ENCODE measurements at places on chromosomes 16 and 17.
A peak's percentile ranks its signal among the peaks of the same experiment; 100 is the strongest.

DNA sequence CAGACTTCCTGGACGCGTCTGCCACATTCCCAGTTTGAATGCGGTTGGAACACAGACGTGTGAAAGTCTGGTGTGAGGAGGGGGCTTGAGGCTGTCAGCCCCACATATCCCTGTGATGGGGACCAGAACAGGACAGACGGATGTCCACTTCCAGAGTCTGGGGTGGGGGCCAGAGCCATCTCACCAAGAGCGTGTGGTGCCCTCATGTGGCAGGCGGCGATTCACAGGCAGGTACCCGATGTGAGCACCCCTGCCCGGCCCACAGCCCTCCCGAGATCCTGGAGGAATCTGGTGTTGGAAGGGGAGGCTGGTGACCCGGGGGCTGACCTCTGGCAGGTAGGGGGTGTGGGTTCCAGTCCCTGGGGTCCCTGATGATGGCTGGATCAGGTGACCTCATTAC, 51.5 kb downstream of the ENGASE start:
- peak; percentile 24 for DNase-seq

- peak; percentile 79 for DNase-seq
These were observed 46.3 kb downstream of the SNX11 start for GRCh38 chr17:48153691-48154358.

DNA sequence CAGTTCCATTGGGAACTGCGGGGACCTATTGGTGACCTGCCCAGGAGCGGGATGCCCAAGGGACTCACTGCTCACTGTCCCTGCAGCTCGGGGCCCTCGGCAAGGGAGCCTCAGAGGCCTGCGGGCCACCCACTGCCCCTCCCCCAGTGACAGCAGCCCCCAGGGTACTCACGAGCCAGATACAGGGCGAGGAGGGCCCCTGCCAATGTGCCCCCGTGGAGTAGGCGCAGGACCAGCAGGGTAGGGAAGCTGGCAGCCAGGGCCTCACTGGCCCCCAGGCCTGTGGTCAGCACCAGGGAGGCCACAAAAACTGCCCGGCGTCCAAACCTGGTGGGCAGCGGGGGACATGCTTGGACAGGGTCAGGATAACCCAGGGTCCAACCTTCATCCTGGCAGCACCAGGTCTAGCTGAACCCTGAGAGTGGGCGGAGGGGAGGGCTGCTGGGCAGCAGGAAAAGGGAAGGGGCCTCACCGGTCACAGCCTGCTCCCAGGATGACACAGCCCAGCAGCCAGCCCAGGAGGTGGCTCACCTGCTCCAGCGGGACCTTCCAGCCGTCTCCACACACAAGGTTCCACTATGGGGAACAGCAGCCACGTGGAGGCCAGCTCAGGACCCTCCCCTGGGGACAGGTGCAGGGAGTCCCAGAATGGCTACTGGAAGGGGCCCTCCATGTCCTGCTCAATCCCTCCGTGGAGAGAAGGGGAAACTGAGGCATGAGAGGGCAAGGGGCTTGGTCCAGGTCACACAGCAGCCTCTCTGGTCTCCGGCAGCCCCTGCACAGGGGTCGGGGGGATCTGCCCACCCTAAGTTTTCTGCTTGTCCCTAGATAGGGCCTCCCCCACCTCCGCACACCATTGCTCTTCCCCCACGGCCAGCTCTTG, 855 bp downstream of the SLC22A31 start:
- DNase-seq = no peak

DNA sequence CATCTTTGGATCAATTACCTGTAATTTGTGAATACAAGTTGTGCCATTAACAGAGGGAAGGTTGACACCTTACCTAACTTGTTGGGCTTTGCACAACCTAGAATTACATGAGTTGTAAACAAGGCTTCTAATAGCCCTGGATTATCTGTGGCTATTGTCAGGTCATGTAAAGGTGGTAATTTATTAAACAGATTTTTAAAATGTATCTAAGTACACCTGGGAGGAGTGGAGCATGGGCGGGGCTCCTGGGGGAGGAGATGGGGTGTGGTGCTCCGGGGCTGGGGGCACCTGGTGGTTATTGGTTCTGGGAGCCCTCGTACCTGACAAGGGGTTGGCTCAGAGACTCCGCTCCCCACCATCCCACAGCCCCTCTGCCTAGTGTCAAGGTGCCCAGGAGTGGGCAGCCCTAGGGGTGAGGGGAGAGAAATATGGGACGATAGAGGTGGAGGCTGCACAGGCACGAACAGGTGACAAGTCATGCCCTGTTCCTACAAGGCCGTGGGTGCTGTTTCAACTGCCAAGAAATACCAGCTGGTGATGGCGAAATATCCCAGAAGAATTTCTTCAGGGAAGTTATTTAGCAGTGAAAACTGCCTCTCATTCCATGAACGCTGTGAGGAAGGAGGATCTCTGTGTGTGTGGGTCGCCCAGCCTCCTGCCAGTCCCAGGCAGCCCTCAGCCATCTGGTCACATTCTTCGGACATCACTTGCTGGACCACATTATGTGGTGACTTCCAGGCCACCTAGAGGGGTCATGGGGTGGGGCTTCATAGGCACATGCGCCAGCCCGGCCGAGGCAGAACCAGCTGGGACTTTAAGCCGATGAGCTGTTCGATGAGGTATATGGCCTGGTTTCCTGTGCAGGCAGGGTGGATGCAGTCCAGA, 55.5 kb upstream of the IRX3 start:
- no peak for DNase-seq

DNA sequence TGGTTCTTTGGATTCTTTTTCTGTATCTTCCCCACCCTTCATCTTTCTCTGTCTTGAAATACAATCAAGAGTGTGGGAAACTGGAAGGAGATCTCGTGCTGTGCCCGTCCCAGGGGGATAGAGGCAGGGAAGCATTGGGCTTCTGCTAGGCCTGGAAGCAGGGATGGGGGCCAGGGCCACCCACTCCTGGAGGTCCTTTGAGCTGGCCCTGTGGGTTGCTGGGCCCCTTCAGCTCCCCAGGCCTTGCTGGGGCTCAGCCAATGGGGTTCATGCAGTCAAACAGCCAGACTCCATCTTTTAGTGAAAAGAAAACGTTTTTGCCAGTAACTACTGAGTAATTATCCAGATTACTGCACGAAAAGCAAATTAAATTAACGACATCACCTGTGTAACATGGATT, 67.8 kb downstream of the CCDC182 start:
- no peak for DNase-seq

All from NCI-H526 (cell line).